ENCODE measurements at places on chromosomes 4 and X. TPM values are rescaled to one million over a fixed set of nuclear protein-coding genes. Genes with fewer than 3 reads are reported as not detected.
A peak's percentile ranks its signal among the peaks of the same experiment; 100 is the strongest.

Gene ARMCX4
- 11.6 TPM for total RNA-seq

Gene ANOS1
- total RNA-seq, result 15.9 TPM

Gene GSX2
- total RNA-seq, result 14.0 TPM

Gene GCNA
- total RNA-seq, result 0.96 TPM

Gene SPOCK3
- 8.7 TPM for total RNA-seq

Gene H2AZ1
- total RNA-seq, result 82.8 TPM

Gene CT45A2
- not detected for total RNA-seq

Gene DACH2
- total RNA-seq, result 4.8 TPM

Gene CT45A10
- total RNA-seq, result not detected

Gene C4orf33
- total RNA-seq, result 11.1 TPM

Gene CXCR3
- not detected for total RNA-seq

Gene DAPP1
- total RNA-seq, result 9.1 TPM

Gene IL21
- 3.6 TPM for total RNA-seq

Gene ENPP6
- total RNA-seq, result 1.2 TPM

Gene CXCL8
- 17.1 TPM for total RNA-seq

Gene PPARGC1A
- total RNA-seq, result 9.4 TPM

- no peak for DNase-seq
Measured at GRCh38 chr4:100988876-100989275, 358.4 kb downstream of the PPP3CA start.

GRCh38 chr4:138555108-138555507 is 313.0 kb upstream of the SLC7A11 start:
- DNase-seq, result no peak

DNA sequence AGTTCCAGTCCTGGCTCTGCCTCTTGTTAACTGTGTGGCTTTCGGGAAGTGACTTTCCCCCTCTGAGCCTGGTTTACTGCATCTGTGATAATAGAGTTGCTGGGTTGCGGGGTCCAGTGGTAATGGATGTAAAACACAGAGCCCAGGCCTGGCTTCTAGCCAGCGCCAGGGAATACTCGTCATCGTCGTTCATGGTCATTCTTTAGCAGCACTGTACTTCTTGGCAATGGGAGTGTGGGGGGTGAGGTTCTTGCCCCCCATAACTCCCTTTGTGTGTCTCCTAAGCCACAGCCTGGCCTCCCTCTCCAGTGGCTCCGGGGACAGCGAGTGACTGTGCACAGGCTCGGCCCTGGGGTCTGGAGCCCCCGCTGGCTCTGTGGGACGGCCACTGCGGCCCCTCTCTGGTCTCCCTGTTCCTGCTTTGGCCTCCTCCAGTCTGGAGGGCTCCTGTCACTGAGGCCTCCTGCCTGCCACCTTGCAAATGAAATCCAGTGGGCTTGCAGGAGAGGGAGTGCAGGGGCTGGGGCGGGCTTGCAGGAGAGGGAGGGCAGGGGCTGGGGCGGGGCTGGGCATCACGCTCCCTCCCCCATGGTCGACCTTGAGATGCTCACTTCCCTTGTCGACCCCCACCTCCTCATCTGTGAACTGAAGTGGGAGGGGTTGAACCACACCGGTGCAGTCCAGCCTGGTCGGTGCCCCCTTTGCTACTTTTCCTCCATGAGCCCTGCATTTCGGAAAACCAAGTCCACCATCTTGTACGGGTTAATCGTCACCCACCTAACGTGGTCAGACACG is 13.2 kb downstream of the PSAPL1 start:
- no peak for DNase-seq

- no peak for DNase-seq
Measured at GRCh38 chr4:20253283-20253734, 1.6 kb downstream of the SLIT2 start.

DNA sequence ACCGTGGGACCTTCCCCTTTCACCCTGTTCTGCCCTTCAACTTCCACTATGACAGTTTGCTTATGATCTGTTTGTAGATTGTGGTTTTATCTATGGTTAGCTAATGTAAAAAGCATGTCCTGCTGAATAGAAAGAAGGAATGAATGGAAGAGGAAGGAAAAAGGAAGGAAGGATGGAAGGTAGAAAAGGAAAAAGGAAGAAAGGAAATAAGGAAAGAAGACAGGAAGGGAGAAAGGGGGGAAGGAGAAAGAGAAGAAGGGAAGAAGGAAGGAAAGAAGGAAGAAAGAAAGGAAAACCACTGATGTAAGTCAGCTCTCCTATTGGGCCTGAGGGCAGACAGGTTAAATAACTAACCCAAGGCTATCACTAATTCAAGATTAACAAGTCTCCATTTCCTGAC is 319.1 kb upstream of the KLF3 start:
- no peak for DNase-seq

GRCh38 chr4:23333556-23333945 is 556.3 kb downstream of the PPARGC1A start:
- no peak for DNase-seq

- no peak for DNase-seq
Measured at GRCh38 chrX:75546724-75547511, 24.1 kb upstream of the ZDHHC15 start.

- no peak for DNase-seq
Measured at GRCh38 chrX:153934148-153934761, 582 bp downstream of the NAA10 start.

GRCh38 chrX:41802958-41803357 is 79.0 kb downstream of the GPR82 start:
- no peak for DNase-seq

DNA sequence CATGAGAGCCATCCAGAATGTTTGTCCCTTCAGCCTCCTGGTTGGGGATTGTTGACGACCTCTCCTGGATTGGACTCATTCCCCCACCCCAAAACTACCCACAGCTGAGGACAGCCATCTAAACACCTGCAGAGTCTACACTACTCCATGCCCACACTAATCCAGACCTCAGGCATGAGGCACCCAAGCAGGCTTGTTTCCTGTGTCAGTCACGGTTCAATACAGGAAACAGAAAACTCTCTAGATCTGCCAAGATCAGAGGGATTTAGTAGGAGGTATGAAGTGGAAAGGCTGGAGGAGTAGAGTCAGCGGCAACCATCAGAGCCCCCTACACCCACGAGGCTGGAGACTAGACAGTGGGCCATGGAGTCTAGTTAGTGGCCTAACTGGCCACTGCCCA is 37.7 kb downstream of the HAND2 start:
- no peak for DNase-seq

DNA sequence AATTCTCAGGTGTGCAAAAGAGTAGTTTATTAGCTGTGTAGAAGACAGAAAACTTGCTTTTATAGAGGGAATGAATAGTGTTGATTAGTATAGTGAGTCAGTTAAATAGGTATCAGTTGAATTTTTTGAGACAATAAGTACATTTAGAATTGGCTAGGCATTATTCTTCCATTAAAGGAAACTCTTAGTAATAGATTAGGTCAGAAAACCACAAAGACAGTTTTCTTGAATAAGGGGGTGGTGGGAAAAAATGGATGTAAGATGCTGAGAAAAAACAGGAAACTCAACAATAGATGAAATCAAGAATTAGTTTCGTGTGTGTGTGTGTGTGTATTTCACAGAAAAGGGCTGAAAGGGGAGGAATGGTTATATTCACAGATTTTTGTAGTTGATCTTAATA is 16.8 kb downstream of the CD38 start:
- DNase-seq, result no peak

GRCh38 chr4:123747016-123747415 is 350.4 kb downstream of the SPRY1 start:
- peak; percentile 52 for DNase-seq

GRCh38 chr4:124936427-124936826 is 223.9 kb upstream of the ANKRD50 start:
- no peak for DNase-seq

GRCh38 chr4:54566608-54567007 is 91.1 kb upstream of the KIT start:
- no peak for DNase-seq

DNA sequence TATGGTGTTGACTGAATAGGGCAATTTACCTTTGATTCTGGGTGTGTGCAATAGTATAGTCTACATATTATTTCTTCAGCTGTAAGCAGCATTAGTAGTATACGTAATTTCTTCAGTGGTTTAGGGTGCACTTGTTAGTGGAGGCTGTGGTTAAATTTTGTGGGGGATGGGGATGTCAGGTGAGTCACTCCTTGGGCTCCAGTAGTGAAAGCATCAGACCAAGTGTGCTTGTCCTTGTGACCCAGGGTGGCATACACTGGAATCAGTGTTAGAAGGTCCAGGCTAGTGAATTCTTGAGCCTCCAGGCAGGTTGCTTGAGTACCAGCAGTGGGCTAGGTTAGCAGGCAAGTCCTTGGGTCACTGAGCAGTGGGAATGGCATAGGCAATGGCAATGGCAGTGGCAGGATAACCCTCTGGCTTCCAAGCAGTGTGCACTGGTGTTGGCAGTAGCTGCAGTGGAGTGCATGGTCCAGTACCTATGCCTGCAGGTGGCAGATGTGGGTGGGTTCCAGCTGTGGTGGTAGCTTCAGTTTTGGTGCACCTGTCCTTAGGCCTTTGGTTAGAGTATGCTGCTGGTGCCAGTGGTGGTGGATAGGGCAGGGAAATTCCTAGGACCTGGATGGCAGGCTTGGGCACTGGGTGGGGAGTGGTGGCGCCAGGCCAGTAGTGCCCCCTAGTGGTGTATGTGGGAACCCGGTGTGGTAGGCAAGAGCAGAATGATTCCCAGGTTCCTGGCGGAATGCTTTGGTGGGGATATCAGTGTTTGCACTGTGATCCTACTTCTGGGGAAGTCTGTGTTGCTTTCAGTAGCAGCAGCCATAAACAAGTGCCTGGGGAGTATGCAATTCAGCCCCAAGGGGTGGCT is 531.0 kb downstream of the SMARCA1 start:
- no peak for DNase-seq

DNA sequence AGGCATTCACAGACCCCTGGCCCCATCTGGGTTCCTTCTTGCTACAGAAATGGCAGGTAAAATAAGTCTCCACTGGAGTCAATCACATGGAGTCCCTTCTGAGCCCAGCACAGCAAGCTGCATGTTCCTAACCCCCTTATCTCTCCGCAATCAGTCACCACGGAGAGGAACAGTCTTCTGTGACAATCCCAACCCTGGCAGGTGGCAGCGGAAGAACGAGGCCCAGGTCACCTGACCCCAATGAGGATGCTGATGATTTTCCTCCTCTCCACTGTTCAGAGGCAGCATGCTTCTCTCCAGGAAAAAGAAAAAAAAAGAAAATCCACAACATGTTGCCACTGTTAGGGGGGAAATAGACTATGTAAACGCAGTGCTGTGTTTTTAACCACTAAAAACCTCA is 50.1 kb downstream of the TSPAN5 start:
- DNase-seq, result no peak

- no peak for DNase-seq
Measured at GRCh38 chrX:29627833-29628232, 587.5 kb upstream of the MAGEB2 start.

GRCh38 chr4:112279025-112279881 is 6.5 kb downstream of the TIFA start:
- no peak for DNase-seq

GRCh38 chr4:158163941-158164767 is 8.7 kb downstream of the GASK1B start:
- DNase-seq, result no peak

DNA sequence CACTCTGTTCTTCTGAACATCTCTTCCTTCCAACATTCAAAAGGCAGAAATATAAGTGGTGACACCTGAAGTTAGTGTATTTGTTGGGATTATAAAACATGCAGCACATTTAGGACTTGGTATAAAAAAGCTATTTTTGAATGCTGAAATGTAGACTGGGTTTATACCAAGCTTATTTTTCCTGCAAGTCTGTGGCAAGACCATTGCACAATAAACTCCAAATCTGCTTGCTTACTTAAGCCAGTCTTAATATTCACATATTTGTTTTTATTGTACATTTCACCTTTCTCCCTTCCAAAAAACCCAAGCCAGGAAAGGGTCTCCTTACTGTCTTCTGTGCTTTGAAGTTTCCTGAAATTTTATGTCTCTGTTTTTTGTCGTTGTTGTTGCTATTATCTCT is 63.7 kb downstream of the FHIP1A start:
- peak; percentile 26 for DNase-seq

- peak; percentile 77 for DNase-seq
Measured at GRCh38 chrX:93673869-93674271, at the start of gene FAM133A. Gene FAM133A, plus strand, starts transcription at chrX:93674206. Its CDS starts 35,214 bp downstream, at chrX:93709420.
